ENCODE measurements at places on chromosomes 7 and 10.
A peak's percentile ranks its signal among the peaks of the same experiment; 100 is the strongest.

GRCh38 chr10:5827841-5828240, 14.6 kb upstream of the GDI2 start:
- no peak for DNase-seq

DNA sequence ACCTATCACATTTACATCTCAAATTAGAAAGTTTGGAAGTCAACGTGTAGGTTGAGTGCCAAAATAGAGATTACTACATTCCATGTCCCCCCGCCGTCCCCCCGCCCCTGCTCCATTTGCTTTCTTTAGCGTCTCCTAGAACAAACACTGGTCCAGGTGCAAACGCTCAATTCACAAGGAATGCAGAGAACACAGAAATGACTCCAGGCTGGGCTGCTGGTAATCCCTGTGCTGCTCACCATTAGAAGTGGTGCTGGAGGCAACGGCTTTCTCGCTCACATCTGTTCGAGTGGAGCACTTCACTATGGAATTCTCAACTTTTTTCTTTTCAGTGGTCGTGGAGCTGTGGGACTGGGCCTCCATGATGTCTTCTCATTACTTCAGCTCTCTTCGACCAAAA, 14.1 kb downstream of the GLI3 start:
- no peak for DNase-seq

- DNase-seq = no peak
Observed at GRCh38 chr7:130356876-130357611, 12.4 kb downstream of the CPA5 start.

DNA sequence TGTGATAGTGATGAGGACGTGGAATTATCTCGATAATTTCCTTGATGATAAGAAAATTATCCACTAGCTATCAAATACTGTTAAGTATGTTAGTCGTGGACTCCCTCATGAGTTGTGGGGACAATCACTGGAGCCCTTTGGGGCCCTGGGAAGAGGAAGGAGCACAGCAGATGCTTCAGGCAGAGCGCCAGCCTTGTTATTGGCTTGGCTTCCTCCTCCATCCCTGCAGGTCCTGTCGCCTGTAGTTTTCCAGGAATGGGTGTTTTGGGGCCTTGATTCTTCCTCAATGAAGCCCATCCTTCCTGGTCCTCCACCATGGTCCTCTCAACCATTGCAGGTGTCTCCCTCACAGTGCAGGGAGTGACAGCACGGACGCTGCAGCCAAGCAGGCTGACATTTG, 32.5 kb upstream of the ZNF32 start:
- no peak for DNase-seq

DNA sequence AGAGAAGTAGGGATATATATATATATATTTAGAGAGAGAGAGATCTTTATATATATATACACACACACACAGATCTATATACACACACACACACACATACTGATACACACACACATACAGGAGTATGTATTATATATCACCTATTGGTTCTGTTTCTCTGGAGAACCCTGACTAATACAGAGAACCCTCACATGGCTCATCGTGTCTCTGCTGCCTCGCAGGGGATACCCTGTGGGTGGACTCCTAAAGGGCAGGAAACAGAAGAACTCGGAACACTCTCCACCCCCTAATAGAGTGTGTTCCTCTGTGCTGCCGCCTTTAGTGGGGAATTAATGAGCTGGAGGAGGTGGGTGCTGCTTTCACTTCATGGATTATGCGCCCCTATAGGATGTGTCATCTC, 86.6 kb downstream of the NPY start:
- DNase-seq = no peak

DNA sequence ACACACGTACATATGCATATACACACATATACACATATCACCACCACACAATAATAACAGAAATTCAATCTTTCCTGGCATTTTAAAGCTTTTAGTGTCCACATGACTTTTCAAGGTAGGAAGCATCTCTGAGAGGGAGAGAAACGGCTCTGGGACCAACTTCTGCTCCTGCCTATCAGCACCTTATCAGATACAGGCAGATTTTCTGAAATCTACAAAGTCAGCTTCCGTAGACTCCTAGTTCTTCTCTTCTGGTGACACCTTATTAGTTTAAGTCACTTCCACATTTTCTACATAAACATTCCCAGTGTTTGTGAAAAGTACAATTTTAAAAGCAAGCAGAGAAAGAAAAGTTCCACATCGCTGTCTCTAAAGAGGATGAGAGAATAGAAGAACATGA, 74.5 kb downstream of the ZNF22 start:
- no peak for DNase-seq

GRCh38 chr7:128102490-128103291, 71.5 kb upstream of the LRRC4 start:
- no peak for DNase-seq

- no peak for DNase-seq
Observed at GRCh38 chr7:138257459-138258196, 181.4 kb downstream of the AKR1D1 start.

DNA sequence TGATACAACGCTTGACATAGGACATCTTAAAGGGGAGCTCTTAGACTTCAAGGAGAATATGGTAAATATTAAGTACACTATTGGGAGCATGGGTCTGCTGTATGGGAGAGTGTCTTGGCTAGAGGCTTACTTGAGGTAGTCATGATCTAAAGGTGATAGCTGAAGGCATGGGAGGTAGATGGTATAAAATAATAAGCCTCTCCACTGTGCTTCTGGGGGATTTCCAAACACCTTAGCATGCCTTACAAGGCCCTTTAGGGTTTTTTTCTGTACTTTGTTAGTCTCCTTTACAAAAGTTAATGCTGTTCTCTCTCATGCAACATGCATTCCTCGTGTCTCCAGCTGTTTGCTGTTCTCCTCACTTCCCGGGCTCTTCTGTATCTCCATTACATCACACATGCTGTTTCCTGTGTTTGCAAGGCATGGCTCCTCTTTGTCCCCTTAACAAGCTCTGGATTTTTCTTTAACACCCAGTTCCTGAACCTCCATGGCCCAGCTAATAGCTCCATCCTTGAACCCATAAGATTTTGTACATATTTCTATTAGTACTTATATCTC, 449.7 kb downstream of the AUTS2 start:
- no peak for DNase-seq

DNA sequence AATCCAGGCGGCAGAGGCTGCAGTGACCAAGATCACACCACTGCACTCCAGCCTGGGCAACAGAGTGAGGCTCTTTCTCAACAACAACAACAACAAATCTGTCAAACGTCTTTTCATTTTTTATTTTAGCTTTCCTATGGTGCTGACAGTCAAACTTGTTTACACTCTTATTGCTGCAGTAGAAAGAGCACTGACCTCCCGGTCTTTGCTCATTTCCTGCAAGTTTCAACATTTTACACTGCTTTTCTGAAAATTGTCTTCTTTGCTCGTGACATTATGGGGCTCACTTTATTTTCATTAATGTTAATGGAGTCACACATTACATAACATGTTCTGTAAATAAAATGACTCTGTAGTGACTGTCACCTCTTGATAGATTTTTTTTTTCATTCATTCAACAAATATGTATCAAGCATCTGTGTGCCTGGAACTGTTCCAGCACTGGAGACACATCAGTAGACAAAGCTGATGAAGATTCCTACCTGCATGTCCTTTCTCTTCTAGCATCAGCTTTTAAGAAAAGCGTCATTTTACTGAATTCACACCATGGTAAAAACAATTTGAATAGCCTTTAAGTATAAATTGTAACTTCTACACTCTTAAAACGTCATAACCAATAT, 277.3 kb downstream of the CELF2 start:
- DNase-seq = no peak

- DNase-seq = no peak
Observed at GRCh38 chr10:82737549-82737948, 862.6 kb downstream of the NRG3 start.

- no peak for DNase-seq
Observed at GRCh38 chr7:86479144-86479543, 164.6 kb upstream of the GRM3 start.

DNA sequence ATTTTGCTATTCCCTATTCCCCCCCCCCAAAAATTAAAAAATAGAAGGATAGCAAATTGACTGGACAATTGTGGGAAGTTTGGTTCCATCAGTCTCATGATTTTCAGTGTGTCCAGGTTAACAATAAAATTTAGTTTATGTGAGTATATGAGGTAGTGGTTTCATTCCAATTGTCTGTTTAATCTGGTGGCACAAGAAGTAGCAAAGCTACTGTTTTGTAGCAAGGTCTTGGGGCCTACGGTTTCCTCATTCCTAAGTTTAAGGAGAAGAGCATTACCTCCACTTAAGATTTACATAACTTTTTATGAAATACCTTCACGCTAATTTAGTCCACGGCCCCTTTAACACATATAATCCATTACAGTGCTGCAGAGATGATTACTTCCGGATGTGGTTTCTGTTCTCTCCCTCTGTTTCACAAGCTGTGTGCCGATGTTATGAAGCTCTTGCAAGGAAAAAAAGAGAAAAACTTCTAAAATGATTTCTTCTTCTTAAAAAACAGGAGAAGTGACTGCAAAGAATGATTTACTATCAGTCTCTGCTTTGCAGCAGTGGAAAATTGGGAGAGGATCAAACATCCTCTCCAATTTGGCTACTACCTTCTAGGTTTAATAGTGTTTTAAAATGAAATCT, 32.7 kb upstream of the NPVF start:
- no peak for DNase-seq

- no peak for DNase-seq
Observed at GRCh38 chr10:85152496-85152895, 824.1 kb downstream of the CCSER2 start.

DNA sequence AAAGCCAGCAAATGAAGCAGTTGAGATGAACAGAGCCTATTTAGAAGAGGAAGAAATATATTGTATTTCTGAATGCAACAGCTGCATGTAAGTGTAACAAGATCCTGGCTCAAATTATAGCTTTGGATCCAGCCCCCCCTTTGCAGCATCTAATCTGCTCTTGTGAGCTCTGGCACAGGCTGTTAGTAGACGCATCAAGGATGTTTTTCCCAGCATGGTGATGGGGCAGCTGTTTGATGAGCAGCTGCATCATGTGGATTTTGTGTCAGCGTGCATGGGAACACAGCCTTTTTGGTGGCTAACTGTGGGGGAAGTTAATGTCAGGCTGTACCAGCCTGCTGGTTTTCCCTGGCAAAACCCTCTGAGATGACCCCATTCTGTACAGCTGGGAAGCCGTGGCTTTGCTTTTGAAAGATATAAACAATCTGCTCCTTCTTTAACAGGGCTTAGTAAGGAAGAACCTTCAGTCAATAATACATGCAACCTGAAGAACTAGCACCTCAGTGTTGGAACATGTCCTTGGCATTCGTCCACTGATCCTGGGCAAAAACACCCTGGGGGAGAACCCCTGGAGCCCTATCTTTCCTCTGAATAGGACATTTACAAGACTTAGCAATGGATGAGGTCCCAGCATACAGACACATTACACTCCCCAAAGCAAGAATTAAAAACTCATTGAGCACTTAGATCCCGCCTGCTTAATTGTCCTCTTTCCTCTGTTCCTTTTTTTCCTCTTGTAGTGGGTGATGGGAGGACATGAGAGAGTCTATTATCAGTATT, 70.6 kb downstream of the NPS start:
- peak; percentile 32 for DNase-seq

DNA sequence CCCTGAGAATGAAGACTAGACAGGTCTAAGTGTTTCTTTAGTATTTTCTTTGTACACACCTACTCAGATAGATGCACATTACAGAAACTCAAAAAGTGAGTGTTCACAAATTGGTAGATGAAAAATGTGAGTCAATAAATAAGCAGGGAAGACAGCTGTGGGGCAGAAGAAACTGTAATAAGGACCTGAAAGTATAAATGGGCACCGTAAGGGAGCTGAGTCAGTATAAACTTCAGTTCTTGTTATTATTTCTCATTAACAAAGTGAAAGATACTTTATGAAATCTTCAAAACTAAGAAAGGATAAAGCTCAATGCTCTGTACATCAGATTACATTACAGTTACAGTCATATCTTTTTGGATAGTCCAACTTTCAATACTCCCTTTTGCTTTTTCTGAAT, 2.5 kb downstream of the MTPN start:
- no peak for DNase-seq

DNA sequence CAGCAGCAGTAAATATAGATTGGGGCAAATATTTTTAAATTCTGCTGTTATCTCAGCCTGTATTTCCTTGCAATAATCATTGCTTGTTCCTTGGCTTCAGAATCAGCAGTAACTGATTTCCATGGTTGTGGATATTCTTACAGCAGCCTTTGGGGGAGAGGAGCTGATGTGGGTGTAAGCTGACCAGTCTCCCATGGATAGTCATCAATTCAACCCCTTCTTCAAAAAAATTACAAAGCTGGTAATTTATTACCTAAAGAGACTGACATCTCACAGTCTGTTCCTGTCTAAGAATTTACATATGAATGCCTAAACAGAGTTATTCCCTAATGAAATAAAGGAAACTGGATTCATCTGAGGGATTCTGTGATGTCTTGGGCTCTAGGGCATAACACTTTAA, 103.1 kb upstream of the CABCOCO1 start:
- DNase-seq = no peak

DNA sequence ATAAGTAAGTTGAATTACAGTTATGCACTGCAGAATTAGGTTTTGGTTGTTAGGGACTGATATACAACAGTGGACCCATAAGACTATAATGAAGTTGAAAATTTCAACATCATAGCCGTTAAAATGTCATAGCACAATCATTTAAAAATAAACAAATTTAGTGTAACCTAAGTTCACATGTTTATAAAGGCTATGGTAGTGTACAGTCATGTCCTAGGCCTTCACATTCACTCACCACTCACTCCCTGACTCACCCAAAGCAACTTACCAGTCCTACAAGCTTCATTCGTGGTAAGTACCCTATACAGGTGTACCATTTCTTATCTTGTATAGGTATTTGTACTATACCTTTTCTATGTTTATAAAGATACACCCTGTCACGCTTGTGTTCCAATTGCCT, 113.7 kb downstream of the RAB11FIP2 start:
- DNase-seq = no peak

DNA sequence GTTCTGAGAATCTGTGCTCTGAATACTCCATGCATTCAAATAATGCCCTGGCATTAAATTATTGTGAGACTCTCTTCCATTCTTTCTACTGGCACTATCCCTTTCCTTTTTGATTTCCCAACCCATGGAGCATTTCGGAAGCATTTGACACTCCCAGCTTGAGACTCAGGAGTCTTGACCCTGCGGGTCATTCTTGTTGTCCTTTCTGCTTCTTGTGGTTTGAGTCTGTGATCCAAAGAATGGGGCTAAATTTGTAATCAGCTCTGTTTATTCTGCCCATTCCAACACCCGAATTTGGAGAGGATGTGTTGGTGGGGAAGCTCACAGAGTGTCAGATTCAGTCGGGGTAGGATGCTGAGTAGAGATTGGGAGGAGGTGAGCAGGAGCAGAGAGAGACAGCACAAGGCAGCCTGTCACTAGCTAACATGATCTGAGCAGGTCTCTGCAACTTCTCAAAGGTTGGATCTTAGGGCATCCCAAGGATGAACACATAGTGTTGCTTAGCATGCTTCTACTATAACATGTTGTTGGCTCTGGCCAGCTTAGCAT, 80.4 kb upstream of the BMPER start:
- no peak for DNase-seq

DNA sequence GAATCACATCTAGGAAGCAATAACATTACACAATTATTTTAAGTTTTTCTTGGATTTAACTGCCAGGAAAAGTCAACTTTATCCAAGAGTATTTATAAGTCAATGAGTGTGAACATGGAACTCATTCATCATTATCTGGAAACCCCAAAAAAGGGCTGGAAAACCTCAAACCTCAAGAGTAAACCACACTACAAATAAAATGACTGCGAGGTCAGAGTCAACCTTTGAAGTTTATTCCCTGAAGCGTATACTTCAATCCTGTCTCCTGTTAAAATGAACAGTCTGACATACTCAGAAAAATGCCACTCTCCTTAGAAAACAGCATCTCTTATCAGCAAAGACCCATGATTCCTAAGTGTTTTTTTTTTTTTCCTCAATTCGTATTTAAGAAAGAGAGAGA, 86.5 kb downstream of the RELN start:
- DNase-seq = no peak
